Fibroblast of upper back skin (primary cell): ENCODE measurements at places on chromosomes 2 and 18.

DNA sequence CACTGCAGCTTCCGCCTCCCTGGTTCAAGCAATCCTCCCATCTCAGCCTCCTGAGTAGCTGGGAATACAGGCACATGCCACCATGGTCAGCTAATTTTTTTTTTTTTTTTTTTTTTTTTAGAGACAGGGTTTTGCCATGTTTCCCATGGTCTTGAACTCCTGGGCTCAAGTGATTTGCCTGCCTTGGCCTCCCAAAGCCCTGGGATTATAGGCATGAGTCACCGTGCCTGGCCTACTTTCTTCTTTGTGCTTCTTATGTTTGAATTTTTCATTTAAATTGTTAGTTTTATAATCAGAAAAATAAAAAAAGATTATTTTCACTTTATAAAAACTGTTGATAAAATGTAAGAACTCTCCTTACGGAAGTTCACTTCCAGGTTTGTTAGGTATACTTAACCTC lies 101.5 kb upstream of the LPIN2 start:
- DNase-seq: no peak

- no peak for DNase-seq
Observed at GRCh38 chr18:55375930-55376329, 212.1 kb downstream of the TCF4 start.

DNA sequence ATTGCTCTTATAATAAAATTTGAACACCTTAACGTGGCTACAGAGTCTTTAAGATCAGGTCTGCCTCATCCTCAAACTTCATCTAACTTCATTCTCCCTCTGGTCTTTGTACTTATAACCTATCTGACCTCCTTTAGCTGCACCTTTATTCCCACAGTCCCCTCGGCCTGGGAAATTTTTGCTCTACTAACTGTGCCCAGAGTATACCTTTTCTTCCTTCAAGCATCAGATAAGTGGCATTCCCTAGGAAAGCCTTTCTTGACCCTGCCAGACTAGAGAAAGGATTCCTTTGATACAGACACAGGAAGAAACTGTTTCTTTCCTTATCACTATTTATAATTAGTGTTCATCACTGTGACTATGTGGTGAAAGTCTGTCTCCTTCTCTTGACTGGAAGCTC lies 79.2 kb upstream of the RPRM start:
- DNase-seq: no peak

- DNase-seq: peak; percentile 80
Observed at GRCh38 chr2:214593727-214594126, 182.9 kb downstream of the VWC2L start.

DNA sequence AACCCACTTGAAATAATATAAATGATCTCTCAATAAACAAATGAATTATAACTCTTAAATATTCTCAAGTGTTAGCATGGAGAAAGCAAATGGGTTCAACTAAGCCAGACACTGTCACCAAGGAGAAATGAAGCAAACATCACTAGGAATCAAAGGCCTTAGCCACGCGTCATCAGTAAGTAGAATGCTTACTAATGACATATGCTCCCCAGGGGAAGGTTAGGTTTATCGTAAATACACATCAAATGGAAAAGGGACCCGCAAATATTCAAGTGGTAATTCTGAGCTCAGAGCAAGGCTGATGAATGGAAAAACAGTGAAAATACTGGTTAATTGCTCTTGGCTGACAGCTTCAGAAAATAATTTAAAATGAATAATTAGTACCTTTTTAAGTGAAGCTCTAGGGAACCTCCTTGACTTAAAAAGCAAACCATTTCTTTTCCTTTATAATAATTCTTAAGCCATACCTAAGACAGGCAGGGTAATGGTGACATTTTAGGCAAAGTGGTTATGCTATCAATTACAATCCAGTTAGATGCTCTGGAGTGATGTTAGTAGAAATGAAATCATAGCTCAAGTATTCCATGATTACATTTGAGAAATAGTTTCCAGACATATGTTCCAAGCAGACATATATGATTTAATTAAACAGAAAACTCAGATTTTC lies 101.5 kb downstream of the ALPK2 start:
- peak; percentile 53 for DNase-seq

- DNase-seq: peak; percentile 9
Observed at GRCh38 chr2:19461504-19462255, 103.3 kb upstream of the OSR1 start.

- no peak for DNase-seq
Observed at GRCh38 chr2:221569871-221570270, 2.2 kb downstream of the EPHA4 start.

- DNase-seq: peak; percentile 49
Observed at GRCh38 chr2:136236019-136236418, 118.1 kb upstream of the CXCR4 start.

DNA sequence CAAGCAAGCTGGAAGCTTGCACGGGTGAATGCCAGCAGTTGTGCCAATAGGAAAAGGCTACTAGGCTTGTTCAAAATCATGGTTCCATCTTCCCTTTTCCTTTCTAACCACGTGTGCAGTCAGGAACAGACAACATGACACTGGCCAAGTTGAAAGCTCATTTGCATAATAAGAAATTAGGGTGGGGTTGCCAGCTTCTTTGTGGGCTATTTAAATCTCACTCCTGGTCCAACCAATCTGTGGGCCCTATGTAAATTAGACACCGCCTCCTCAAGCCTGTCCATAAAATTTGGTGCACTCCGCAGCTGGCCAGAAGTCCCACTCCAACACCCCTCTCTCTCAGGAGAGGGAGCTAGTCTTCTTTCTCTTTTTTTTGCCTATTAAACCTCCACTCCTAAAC lies 1948.4 kb upstream of the PIK3C3 start:
- DNase-seq: no peak

- no peak for DNase-seq
Observed at GRCh38 chr2:13488965-13489364, 772.2 kb downstream of the TRIB2 start.

- no peak for DNase-seq
Observed at GRCh38 chr2:16058256-16058655, 117.9 kb downstream of the MYCN start.

DNA sequence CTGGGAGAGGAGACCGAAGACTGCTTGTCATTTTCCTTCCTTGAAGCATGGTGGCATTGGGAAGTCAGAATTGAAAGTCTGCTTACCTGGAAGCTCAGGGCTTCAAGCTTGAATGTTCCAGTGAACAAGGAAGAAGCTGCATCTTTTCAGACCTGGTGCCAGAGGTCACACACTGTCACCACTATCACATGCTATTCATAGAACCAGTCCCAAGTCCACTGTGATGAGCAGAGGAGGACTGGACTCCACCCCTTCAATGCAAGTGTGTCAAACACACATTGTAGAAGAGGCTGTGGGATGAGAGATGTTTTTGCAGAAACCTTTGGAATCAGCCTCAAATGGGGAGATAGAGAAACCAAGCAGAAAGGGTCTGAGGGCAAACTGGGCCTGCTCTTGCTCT lies 81.4 kb downstream of the LYPD1 start:
- DNase-seq: no peak

GRCh38 chr18:48885266-48885923 lies 65.4 kb downstream of the SMAD7 start:
- peak; percentile 25 for DNase-seq

DNA sequence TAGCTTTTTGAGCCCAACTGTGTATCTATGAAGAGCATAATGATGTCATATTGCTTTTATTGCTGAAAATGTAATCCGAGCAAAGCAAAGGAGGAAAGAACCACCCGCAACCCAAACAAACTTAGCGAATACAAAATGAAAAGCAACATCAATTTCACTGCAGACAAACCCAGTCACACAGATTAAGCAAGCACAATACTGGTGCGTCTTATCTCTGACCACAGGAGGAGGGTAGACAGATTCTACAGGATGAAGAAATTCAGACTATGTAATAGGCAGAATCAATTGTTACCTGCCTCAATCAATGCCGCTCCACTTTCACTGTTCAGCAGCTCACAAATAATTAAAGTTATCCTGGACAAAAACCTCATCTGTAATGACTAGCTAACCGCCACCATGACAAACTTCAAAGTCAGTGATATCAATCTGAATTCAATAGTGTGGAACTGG lies 115.5 kb upstream of the SP3 start:
- no peak for DNase-seq

DNA sequence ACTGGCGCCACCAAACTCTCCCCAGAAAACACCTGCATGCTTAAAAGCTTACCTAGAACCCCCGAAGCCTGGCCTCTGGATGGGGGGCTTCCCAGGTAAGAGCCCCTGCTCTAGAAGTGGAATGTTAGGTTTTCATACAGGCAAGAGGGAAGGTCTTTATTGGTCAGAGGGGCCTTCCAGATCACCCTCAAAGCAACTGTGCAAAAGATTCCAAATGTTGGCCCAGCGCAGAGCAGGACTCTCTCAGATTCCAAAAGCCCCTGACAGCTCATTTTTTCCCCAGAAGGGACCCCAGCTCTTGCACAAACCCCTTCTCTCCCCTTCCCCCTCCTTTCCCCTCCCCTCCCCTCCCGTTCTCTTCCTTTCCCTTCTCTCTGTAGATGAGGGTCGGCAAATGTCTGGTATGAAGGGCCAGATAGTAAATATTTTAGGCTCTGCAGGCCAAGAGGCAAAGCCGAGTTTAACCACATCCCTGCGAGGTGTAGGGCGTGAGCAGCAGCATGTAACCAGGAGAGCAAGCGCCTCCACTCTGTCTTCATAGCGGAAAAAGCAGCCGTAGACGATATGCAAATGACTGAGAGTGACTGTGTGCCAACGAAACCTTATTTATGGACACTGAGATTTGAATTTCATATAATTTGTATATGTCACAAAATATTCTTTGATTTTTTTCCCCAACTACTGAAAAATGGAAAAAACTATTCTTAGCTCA lies 116.9 kb downstream of the SMAD7 start:
- peak; percentile 35 for DNase-seq

GRCh38 chr2:127683757-127684156 lies 8.4 kb upstream of the LIMS2 start:
- peak; percentile 51 for DNase-seq

DNA sequence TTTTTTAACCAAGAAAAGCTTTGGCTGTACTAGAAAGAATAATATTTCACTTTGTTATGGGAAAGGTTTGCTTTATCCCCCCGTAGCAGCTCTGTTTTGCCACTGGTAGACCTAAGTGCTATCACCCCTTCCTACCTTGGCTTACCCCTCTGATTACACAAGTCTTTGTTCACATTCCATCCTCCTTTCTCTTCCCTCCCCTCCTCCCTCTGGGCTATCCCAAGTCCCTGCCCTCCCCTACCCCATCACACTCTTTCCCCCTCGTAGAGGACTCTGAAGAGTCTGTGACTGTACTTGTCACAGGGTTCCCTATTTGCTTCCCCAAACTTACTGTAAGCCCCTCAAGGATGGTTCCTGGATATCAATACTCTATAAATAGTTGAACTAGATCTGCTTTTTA lies 152.9 kb upstream of the NOSTRIN start:
- no peak for DNase-seq

GRCh38 chr2:233852056-233852455 lies 2.3 kb downstream of the HJURP start:
- no peak for DNase-seq

- DNase-seq: no peak
Observed at GRCh38 chr18:1267021-1267420, 362.4 kb downstream of the ADCYAP1 start.

DNA sequence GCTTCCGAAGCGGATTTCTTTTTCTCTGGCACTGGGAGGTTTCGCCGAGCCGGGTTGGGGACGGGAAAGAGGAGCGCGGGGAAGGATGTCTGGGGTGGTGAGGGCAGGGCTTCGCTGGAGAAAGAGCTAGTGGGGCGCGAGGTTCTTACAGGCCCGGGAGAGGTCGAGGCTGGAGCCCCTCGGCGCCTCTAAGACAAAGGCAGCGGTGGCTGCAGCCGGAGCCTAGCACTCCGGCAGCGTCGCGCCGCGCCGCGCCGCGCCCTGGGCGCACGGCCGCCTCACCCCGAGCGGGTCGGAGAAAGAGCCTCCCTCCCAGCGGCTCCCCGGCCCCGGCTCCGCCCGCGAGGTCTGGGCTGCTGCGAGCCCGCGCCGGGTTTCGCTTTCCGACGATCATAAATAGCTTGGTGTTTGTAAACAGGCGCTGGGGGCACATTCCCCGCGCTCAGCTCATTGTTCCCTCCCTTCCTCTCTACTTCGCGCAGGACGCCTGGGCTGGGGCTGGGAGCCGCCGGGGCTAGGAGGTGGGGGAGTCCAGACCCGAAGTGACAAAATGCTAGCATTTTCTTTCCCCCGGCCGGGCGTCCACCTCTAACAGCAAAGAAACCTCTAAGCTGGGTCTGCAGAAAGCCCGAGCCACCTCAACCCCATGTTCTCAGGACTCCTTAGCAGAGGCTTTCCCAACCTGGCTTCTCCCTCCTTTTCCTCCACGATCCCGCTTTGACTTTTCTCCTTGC lies 813 bp upstream of the MEIS1 start:
- DNase-seq: peak; percentile 59

GRCh38 chr2:109064660-109065390 lies 64.2 kb upstream of the SH3RF3 start:
- DNase-seq: no peak

- no peak for DNase-seq
Observed at GRCh38 chr2:232963913-232964312, 49.1 kb downstream of the NGEF start.

DNA sequence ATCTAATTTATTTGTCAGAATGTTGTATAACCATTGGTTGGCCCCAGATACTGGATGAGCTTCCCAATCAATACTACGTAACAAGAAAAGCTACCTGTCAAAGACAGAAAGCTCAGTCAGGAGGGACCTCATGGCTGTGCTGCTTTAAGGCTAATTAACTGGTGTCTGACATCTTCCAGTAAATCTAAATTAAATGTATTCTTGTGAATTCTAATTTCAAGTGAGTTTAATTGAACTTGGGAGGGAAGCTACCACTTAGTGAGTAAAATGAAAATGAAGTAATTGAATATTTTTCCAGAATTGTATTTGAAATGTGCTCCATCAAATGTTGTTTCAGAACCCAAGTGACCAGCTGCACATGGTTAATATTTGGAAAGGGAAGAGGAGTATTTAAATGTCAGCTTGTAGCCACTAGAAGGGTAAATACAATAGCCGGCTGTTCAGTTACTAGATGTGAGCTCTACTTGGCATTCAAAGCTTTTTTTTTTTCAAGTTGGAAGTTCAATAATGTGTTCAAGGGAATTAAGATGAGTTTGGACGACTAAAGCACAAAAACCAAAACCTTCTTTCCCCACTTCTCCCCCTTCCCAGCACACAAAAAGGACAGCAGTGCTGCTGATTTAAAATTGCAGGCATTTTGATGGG lies 62.0 kb downstream of the GPR39 start:
- DNase-seq: no peak

GRCh38 chr18:79048245-79048632 lies 21.0 kb upstream of the ATP9B start:
- no peak for DNase-seq

GRCh38 chr2:73963385-73964120 lies 21.2 kb upstream of the TET3 start:
- DNase-seq: no peak
